Activated CD4-positive, alpha-beta T cell treated with anti-CD3 and anti-CD28 coated beads for 24 hours (primary cell): ENCODE measurements at places on chromosomes 6 and 20.

GRCh38 chr6:135884136-135884535, 32.6 kb downstream of the PDE7B start:
- DNase-seq: no peak

- DNase-seq: no peak
Observed at GRCh38 chr20:62054451-62054953, 11.2 kb downstream of the TAF4 start.

- no peak for DNase-seq
Observed at GRCh38 chr6:33147807-33148666, 44.2 kb downstream of the COL11A2 start.

DNA sequence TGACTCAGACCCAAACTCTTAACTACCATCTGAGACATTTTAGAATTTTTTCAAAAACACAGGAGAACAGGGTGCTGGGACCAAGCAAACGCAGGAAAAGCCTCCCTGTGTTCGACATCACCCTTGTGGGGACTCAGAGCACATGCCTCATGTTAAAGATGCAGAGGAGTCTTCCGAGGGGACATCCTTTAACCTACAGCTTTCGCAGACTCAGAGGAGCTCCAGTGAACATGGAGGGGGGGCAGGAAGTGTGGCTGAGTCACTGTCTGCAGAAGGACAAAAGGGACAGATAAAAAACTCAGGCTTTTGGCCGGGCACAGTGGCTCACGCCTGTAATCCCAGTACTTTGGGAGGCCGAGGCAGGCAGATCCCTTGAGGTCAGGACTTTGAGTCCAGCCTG, 15.1 kb downstream of the BMP7 start:
- no peak for DNase-seq
